ENCODE measurements at places on chromosomes 7 and 10.
A peak's percentile ranks its signal among the peaks of the same experiment; 100 is the strongest.

GRCh38 chr10:112215342-112215774, 31.8 kb upstream of the GPAM start:
- ATAC-seq, result no peak

- peak; percentile 15 for ATAC-seq
Measured at GRCh38 chr10:18501629-18502028, 149.8 kb downstream of the NSUN6 start.

DNA sequence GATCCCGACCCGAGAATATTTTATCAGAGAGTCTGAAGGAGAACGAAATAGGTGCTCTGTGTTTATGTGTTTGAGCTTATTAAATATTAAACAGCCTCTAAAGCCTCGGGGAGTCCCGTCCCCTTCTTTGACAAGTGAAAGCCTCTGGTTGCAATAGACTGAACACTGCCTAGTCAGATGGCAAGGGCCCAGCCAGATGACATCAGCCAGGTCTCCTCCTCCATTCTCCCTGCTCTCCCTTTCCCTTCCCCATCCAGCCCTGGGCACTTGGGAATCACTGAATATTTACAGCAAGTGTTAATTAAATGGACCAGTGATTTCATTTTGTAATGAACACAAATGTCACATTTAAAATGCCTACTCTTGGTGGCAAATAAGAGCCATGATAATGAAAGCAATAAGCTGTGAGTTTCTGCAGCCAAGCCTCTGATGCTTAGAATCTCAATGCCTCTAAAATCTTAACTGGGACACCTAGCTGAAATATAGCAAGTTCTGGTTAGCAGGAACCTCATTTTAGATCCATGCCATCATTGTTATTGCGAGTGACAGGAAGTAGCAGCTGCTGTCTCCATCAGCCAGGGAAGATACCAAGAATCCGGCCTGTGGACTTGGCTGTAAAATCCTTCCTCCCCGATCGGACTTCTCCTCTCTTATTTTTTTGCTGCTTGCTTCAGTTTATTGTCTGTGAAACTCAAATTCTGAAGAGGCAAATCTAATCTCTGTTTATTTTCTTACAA, 202.1 kb downstream of the PRPF18 start:
- no peak for ATAC-seq

GRCh38 chr10:27558612-27559020, 54.5 kb downstream of the RAB18 start:
- ATAC-seq, result peak; percentile 38

DNA sequence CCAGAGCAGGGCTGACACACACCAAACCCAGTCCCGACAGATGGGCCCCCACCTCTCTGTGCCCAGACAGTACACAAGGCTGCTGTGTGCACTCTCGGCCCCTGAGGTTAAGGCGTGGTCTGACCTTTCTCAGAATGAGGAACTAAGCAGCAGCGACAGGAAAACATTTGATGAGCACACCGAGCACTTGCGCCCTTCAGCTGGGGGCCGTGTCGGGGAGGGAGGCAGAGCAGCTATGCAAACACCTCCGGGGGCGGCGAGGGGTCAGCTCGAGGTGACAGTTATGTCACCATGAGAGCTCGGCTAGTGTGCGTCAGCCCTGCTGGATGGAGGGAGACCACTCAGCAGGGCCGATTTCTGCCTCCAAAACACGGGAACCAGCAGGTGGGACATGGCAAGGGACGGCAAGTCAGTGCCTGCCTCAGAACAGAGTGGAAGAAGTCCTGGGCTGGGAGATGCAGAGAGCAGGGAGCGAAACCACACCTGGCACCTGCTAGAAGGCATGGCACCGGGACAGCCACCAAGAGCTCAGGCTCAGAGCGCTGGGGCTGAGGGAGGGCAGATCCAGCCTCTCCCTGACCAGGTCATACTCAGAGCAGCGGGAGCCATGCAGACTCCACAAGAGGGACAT, 57.4 kb downstream of the CHST15 start:
- peak; percentile 74 for ATAC-seq

GRCh38 chr10:91592266-91592975, 40.5 kb downstream of the PPP1R3C start:
- ATAC-seq, result no peak

- ATAC-seq, result no peak
Measured at GRCh38 chr10:114956466-114956865, 18.5 kb downstream of the TRUB1 start.

DNA sequence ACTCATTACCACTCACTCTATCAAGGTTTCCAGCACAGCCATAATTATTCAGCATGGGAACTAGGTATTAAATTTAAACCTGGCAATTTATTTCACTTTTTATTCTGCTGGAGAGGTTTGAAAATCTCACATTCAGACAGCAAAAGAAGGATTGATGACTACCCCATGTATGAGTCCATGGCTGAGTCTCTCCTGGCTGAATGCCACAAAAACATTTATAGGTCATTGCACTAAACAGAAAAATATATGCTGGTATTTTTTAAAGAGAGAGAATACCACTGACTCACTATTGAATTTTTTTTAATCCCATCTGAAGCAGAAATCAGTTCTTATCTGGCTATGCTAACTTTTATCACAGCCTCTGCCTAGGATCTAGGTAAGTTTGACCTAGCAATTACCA, 336.3 kb downstream of the PPP1R3A start:
- ATAC-seq, result no peak

GRCh38 chr10:105950410-105950809, 1214.1 kb downstream of the SORCS1 start:
- peak; percentile 36 for ATAC-seq

DNA sequence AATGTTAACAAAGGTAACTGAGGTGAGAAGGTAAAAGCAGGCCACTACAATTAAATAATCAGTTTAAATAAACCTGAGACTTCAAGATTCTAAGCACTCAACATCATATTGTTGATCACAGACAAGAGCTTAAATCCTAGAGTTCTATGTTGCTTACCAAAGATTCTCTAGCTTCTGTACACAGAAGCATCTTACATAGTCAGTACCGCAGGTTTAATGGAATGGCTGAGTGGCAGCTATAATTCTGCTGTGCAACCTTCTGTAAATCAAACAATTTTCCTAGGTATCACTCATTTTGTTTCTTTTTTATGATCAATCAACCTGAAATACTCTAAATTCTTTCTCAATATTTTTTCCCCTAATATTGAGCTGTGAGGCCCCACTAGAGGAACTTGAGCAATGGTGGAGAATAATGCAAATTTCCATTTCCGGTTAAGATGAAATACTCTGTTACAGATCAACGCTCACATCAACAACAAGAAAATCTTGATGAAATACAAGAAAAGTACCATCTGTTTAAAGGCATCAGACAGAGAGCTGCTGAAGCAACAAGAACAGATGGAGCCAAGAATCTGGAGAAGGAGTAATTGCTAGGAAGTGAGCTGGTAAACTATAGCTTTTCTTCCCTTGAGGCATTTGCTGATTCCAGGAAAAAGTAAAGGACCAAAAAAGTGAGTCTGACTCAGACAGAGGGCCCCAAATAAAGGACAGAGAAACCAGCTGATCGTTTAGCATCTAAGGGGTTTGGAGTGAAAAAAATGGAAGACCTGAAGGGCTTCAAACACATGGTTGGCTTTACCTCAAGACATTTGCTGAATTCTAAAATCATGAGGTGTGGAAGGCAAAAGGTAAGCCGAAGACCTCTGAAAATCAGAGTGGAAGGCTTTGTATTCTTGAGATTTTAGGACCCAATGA, 22.6 kb downstream of the PNPLA8 start:
- ATAC-seq, result no peak

GRCh38 chr10:13016426-13016825, 14.9 kb upstream of the CCDC3 start:
- no peak for ATAC-seq

GRCh38 chr10:62037890-62038608, 136.6 kb downstream of the ARID5B start:
- ATAC-seq, result no peak

GRCh38 chr7:47088329-47089067, 493.4 kb downstream of the TNS3 start:
- no peak for ATAC-seq

DNA sequence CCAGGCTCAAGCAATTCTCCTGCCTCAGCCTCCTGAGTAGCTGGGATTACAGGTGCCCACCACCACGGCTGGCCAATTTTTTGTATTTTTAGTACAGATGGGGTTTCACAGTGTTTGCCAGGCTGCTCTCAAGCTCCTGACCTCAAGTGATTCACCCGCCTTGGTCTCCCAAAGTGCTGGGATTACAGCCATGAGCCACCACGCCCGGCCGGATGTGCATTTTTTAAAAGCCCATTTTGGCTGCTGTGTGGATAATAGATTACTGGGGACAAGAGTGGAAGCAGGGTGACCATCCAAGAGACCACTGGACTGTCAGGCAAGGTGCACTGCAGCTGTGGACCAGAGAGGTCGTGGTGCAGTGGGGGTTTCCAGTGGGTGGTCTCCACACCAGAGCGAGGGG, 21.4 kb downstream of the HKDC1 start:
- ATAC-seq, result no peak

DNA sequence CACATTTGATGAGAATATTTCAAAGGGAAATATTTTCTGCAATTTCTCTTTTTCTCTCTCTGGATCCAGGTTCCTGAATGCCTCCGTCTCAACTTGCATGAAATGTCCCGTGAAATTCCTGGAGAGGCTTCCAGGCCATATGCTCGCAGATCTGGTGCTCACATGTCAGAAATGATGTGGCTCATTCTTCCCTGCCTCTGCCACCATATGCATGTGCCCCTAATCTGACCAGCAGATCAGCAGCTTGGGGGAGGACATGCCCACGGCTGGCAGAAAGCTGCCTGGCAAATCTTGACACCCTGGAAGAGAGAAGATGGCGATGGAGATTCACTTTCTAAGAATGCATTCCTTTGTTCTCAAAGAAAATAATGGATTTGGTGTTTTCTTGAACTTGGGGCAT, 490.7 kb downstream of the RPS24 start:
- no peak for ATAC-seq

- no peak for ATAC-seq
Measured at GRCh38 chr7:81294897-81295515, 376.2 kb upstream of the SEMA3C start.

DNA sequence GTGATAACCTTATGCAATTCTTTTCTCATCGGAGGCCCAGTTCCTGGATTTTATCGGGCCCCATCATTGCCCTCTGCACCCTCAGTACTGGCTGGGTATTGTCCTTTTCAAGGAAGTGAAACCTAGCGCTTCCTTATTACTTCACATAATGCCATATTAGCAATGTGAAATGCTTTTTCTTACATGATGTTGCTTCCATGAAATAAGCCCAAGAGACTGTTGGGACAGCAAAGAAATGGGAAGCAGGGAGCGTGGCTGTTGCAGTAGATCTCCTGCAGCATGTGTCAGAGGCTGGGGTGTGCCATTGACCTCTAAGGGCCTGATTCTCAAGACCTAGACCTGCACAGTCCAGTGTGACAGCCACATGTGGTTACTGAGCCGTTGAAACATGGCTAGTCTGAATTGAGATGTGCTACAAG, 8.1 kb downstream of the CHN2 start:
- ATAC-seq, result no peak

DNA sequence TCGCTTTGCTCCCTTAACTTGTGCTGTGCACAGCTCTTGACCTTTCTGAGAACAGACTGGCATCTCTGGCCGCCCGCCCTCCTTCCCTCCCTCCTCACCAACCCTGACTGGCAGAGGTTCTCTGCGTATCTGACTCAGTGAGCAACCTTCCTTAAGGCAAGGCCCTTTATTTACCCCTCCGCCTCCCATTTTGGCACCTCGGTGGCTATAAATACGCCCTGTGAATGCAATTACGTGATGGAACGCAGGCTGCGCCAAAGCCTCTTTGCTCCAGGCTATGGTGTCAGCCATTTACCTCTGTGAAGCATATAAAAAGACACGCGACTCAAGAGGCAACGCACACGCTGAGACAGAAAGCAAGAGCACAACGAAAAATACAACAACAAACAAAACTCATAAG, 764.3 kb downstream of the SUGCT start:
- ATAC-seq, result no peak

GRCh38 chr7:30899630-30900029, 12.0 kb upstream of the AQP1 start:
- ATAC-seq, result no peak

- ATAC-seq, result peak; percentile 27
Measured at GRCh38 chr7:100546129-100546925, 7.3 kb downstream of the AGFG2 start.

- no peak for ATAC-seq
Measured at GRCh38 chr7:7517754-7518153, 17.9 kb downstream of the COL28A1 start.
